ENCODE measurements at places on chromosomes 13 and 19.

DNA sequence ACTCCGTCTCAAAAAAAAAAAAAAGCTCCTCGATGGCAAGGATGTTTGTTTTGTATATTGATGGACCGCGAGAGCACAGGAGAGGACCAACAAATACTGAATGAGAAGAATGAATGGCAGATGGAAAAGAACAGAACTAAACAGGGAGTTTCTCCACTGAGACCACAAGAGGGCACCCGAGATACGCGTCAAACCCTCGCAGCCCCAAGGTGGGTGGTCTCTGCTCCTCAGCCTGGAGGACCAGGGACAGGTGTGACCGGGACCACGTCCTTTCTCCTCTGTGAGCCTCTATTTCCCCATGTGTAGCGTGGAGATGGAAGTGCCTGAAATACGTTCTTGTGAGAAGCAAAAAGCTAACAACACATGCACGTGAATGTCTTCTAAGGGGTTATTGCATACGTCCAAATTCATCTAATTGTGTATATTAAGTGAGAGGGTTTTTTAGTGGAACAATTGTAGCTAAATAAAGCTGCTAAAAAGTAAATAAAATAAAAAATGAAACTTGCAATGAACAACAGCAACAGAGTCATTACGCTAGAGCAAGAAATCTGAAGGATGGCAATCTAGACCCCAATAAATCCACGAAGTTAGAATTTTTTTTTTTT, 8.3 kb upstream of the CDC42EP5 start:
- peak; percentile 30 for DNase-seq

DNA sequence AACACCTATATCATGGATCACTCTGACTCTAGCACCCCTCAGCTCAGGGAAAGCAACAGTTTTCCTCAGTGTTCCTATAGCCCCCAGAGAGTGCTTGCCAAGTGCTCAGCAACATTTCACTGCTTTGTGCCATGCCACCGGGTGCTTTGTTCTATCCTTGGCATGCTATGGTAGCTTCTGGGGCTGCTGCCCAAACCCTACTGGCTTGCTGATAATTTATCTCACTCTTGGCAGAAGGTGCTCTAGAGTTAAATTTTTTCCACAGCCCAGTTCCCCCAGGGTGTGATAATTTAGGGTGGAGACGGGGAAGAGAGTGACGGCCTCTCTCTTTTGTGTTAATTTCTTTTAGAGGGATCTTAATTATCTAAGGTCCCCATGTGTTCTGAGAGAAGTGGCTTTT, 12.6 kb upstream of the CSNK1A1L start:
- DNase-seq = peak; percentile 3

GRCh38 chr19:16417660-16418596, 53.8 kb downstream of the EPS15L1 start:
- DNase-seq = peak; percentile 28

GRCh38 chr13:51004918-51005460, 95.4 kb downstream of the RNASEH2B start:
- DNase-seq = no peak

GRCh38 chr13:37429976-37430375, 168.6 kb downstream of the POSTN start:
- no peak for DNase-seq

- DNase-seq = no peak
These were observed 117.8 kb downstream of the RAB20 start for GRCh38 chr13:110443622-110444225.

- no peak for DNase-seq
These were observed 173.2 kb downstream of the DLEU7 start for GRCh38 chr13:50670272-50670671.

DNA sequence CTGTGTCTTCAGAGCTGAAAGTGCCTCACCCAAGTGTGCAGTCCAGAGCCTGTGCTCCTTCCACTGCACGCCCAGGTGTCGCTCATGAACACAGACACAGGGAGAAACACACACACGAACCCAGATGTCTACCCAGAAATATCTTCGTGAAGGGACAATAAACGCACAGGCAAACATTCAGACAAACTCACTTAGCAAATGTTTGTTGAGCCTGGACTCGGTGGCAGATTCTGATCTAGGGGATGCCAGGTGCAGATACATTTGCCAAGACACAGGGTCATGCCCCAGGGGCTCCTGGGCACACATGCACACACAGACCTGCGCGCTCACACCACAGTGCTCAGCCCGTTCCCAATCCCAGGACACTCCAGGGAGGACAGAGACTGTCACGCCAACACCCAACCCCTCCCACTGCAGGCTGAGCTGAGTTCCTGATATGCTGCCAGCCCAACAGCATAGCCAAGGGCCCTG, 31.9 kb downstream of the SCGB2B2 start:
- no peak for DNase-seq

DNA sequence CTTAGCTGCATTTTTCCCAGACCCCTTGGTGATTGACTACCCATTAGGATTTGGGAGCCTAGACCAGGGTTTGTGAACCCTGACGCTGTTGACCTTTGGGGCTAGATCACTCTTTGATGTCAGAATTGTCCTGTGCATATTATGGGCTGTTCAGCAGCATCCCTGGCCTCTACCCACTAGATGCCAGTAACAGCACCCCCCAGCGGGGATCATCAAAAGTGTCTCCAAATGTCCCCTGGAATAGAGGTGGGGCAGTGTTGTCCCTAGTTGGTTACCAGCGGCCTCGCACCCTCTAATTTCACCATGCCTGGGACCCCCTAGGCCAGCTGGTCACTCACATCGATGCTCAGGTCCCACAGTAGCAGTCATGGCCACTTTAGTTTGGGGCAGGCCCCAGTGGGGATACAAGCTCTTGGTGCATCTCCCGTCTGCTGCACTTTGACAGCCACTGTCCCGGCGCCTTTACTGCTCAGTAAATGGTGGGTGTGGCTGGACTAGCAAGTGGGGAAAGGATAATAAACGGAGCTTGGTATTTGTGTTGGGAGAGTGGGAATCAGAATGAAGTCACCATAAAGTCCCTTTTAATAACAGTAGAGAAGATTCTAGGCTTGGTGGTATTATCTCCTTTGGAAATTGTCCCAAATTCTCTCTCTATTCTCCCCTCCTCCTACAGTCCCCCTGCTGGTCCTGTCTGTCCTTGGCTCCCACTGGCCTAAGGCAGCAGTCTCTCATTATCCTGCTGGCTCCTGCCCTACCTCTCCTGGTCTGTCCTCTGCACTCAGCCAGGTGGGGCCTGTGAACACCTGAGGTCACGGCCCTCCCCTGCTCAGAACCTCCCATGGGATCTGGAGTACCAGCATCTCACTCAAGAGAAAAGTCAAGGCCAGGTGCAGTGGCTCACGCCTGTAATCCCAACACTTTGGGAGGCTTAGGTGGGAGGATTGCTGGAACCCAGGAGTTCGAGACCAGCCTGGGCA, 80.6 kb downstream of the SIPA1L3 start:
- DNase-seq = no peak

GRCh38 chr13:20702915-20703779, at the start of gene IL17D:
IL17D (plus strand) TSS chr13:20703699; CDS start chr13:20704002, 303 bp downstream.
- DNase-seq = peak; percentile 31

- DNase-seq = no peak
These were observed 8.9 kb downstream of the ACTN4 start for GRCh38 chr19:38656171-38656981.

DNA sequence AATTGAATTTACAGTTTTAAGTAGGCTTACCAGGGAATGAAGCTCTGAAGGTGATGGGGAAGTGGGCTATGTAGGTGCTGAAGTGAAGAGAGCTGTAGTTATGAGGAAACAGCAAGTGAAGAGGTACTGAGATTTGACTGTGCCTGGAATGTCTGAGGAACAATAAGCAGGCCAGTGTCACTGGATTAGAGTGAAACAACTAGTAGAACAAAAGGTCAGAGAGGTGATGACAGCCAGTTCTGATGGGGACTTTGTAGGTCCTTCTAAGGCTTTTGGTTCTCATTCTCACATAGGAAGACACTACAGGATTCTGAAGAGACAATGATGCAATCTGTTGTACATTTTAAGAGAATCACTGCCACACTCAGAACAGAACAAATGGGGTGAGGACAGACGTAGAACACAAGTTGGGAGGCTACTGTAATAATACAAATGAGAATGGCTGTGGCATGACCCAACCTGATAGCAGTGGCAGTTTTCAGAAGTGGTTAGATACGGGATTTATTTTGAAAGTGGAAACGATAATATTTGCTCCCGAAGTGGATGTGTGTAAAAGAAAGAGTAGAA, 130.8 kb downstream of the MYCBP2 start:
- DNase-seq = no peak

GRCh38 chr19:46737761-46738171, 8.1 kb upstream of the FKRP start:
- no peak for DNase-seq

DNA sequence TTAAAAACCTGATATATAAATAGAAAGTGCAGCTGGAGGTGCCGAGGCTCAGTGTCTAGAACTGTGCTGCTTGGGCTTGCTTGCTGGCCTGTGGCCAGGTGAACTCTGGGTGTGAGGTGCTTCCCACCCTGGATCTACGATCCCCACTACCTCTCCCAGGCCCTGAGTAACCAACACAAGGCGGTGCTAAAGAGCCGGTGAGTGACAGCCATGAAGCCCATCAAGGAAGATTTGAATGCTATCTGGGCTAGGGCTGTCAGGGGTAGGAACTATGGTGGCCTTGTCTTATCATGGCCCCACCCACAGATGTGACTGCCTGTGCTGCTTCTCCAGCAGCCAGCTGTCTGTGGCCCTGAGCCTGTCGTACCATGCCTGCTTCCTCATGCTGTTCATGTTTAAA, 25.6 kb upstream of the ZNF91 start:
- no peak for DNase-seq

DNA sequence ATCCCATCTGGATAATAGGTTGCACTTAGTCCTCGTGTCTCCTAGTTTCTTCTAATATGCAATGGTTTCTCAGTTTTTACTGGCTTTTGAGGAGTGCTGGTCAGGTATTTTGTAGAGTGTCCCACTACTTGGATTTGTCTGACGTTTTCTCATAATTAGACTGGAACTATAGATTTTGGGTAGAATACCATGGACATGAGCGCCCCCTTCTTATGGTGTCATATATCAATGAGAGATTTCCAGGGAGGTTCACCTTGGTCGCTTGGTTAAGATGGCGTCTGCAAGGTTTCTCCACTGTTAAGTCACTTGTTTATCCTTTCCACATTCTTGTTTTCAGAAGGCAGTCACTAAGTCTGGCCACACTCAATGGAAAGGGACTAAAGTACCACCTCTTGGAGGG, 6.7 kb downstream of the SOHLH2 start:
- no peak for DNase-seq

DNA sequence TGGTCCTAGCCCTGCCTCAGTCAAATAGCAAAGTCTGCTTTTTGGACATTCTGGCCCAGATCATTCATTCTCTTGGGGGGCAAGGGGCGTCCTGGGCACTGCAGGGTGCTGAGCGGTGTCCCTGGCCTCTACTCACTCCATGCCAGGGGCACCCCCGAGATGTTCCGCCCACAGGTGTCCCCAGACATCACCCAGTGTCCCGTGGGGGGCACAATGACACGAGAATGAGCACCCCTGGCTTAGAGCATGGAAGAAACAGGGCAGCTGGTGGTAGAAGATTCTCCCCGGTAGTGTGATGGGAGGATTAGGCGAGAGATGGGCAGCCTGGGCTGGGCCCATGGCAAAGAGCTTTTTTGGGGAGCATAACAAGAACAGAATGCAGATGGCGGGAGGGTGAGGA, 5.3 kb upstream of the TLE5 start:
- DNase-seq = no peak

DNA sequence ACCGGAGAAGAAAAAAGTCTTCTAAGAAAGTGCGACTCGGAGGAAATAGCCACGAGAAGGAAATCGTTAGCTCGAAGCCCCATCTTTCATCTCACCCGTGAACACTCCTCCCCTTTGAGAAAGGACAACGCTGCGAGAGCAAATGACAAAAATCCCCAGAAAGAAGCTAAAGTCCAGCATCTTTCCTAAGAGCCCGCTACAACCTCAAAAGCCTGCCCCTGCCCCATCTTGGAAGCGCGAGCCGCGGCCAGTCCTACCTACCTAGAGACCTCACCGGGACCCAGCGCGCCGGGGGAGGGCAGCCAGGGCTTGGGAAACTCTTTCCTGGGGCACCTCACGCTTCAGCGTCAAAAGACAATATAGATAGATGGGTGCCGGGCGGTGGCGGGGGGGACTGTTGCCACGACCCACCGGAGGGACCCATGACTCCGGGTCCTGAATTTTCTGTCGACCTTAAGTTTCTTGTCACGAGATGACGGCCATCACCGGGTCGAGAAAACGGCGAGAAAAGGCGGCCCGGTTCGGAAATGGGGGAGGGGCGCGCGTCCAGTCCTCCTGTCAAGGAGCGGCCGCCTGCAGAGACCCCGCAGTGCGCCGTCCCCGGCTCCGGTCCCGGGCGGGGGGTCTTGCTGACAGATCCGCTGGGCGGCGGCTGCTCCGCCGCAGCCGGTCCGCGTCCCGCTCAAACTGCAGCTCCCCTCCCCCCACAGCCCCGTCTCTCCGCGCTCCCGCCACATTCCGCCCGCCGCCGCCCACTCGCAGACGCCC, 65.9 kb downstream of the KCNRG start:
- peak; percentile 22 for DNase-seq

DNA sequence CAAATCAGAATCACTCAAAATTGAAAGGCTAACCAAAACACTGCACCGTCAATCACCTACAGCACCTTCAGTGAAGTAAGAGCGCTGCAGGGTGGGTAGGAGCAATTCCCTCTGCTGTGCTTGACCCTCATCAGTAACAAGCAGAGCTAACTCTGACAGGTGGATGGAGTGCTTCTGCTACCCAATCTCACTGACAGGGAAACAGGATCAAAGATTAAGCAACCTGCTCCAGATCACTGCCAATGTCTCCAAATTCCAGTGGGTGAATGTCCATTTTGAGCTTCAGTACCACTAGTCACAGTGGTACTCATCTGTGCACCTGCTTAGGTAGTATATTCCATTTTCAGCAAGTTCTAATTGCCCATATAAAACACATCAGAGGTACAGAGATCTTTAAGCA, 25.2 kb downstream of the BRD4 start:
- no peak for DNase-seq

GRCh38 chr13:26995159-26995558, 176.5 kb downstream of the USP12 start:
- DNase-seq = no peak

GRCh38 chr13:83151308-83151660, 731.0 kb downstream of the SLITRK1 start:
- DNase-seq = no peak

GRCh38 chr19:13824703-13825102, 29.5 kb downstream of the ZSWIM4 start:
- no peak for DNase-seq

DNA sequence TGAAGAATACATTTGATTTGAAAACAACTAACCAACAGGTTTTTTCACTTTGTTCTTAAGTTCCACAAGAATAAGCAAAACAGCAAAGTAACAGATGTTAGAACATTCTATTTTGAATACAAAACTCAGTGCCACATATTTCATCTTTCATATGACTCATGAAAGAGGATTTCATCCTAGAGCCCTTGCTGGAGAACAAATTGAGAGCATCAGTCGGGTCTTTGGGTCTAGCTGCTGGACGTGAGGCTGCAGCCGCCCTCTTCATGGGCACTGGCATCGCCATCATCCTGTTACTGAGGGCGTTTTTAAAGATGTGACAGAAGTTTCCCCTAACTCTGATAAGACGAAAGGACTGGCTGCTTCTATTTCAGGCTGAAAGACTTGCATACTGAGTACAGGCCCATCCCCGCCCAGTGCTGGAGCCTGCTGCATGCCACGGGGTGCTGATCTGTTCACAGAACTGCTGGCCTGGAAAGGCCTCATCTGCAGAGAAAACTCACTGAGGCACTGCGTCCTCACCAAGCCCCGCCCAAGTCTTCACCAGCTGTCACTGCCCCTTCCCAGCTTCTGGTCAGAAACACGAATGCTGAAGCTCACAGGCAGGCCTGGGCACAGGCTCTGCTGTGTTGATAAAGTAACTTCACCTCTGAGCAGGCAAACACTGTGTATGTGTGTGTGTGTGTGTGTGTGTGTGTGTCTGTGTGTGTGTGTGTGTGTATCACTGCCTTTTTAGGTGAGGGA, 101.4 kb downstream of the TUBGCP3 start:
- DNase-seq = no peak

All from NCI-H345 (cell line).